Activated CD4-positive, CD25-positive, alpha-beta regulatory T cell treated with anti-CD3 and anti-CD28 coated beads, Interleukin-2, amount 50 U/mL, for 72 hours (primary cell): ENCODE measurements at places on chromosomes 7 and 10.

- no peak for DNase-seq
Measured at GRCh38 chr7:23426876-23427275, 43.4 kb downstream of the IGF2BP3 start.

- no peak for DNase-seq
Measured at GRCh38 chr7:33156441-33156840, 27.1 kb downstream of the BBS9 start.

DNA sequence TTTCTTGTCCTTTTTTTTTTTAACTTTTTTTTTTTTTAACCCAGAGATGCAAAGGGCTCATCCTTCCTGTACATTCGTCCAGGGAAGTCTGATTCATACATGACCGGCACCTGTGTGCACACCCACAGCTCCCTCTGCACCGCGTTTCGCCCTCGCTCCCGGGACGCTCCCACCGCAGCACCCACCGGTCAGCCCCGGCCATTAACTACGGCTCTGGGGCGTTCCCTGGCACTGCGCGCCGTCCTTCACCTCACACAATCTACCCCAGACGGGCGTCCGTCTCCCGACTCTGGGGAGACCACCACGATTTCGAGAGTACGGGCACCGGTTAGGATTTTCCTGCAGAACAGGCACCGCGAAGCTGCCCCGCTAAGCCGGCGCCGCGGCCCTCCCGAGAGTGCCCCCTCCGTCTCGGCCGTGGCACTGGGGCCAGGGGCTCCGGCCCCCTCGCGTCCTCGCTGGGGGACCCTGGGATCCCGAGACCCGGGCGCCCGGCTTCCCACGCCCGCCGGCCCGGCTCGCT lies 452 bp downstream of the ATE1 start:
- DNase-seq: peak; percentile 63

DNA sequence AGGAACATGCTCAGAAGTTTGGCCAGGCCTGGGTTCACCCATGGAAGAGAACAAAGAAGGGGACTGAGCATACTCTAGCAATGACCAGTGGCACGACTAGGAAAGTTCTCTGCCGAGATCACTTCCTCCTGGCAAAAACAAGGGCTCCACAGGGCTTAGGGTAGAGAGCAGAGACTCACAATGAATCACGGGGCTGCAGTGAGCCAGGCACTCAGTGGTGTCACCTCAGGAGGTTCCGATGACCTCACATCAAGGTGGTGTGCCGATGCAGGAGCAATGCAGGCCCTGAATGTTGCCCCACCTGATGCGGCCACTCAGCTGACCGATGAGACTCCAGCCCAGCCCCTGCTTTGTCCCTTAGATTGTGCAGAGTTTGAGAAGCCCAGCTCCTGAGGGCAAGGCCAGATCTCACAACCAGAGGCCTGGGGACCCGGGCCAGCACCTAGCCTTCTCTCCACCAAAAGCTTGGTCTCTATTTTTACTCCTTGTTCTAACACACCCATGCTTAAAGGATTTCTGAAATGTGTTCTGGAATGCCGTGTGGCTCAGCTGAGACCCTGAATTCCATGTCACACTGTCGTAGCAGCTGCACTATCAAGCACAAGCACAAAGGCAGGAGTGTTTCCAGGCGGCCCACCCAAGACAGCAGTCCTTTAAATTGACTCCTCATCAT lies 60.9 kb downstream of the COBL start:
- no peak for DNase-seq

GRCh38 chr10:88041243-88042159 lies 178.1 kb downstream of the PTEN start:
- DNase-seq: no peak

DNA sequence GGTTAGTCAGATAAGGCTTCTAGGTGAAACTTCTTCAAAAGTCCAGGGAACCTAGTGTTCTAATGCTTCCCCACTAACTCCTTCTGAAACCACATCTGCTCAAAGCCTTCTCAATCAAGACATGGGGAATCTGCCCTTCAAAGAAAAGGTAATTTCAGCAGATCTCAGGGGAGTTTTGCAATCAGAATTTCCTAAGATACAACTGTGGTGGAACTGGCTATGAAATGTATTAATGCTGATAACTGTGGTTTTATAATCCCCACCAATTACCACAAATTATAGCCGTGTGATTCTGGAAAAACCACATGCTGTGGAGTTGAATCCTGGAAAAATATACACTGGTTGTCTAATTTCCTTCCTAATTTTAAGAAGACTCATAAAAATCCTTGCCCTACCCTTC lies 233.8 kb downstream of the SORCS1 start:
- DNase-seq: no peak

DNA sequence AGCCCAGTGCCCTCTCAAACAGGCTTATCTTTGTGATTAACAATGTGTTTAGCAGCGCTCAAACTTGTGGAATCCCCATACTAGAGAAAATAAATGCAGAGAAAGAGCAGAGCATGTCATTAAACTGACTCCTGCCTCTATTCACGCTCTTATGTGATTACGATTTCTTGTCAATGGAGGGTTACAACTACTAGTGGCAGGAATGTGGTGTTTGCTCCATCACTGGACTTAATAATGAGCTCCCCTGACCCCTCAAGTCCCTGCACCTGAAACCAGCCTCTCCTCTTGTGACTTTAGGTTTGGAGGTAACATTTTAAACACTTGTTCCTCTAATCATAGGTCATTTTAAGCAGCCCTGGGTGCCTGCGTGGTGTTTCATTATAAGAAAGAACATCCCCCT lies 121.9 kb downstream of the PLPP4 start:
- DNase-seq: no peak

- no peak for DNase-seq
Measured at GRCh38 chr10:127698886-127699285, 38.1 kb upstream of the FOXI2 start.

DNA sequence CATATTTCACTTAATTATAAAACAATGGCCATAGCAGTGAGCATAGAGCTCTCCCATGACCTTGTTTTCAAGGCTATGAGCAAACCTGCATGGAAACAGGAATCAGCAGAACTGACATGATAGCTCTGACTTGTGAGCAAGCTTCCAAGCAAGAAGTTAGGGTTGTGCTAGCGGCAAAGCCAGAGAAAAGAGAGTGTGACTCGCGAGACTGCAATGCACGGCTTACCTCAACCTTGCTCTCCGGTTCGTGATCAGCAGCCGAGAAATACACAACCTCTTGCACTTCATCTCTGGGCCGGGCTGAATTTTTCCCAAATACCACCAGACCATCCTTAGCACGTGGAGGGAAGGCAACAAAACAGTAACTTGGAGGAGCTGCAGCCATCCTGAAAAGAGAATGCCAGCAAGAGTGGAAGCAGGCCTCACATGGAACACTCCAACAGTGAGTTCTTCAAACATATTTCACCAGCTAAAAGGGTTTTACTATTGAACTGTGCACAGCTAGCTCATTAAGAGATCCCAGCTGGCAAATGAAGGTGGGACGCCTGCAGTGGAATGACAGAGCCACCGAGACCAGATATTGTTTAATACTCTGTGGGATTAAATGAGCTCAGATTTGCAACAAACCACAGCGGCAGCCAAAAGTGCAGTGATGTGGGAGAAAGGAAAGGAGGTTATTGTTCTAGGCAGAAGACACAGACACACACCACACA lies 20.8 kb downstream of the SCRN1 start:
- no peak for DNase-seq

GRCh38 chr7:151060416-151061212 lies 1.2 kb downstream of the SLC4A2 start:
- no peak for DNase-seq

GRCh38 chr10:124708246-124708779 lies 35.9 kb downstream of the FAM53B start:
- no peak for DNase-seq
